ENCODE measurements at places on chromosomes 2 and 18.

DNA sequence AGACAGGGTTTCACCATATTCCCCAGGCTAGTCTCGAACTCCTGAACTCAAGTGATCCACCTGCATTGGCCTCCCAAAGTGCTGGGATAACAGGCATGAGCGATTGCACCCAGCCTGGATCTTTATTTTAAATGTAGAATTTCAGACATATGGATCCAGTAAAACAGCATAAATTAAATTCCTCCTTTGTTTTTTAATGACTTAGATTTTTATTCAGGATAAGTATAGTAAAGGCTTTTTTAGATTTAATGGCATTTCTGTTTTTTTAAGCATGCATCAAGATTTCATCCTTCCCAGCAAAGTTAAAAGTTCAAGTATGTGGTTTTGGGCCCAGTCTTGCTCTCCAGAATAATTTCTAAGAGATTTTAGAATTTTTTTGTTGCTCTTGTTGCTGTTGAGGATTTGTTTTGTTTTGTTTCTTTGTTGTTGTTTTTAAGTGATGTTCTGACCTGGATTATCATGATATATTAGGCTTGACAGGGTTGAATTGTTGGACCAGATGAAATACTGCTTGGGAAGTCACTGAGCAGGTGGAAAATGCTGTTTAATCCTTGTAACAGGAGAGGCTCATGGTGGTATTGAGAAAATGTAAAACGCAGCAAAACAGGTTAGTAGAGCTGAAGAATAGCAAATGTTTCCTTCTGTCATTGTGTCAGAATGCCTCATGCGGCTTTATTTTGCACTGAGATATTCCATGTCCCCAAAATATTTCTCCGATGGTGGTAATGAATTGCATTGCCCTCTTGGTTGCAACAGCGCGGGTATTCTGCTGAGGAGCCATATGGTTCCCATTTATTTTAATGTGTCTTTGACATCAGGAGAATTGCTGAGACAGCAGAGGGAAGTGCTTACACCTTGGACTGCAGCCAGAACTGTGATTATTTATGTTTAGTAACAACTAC, 147.9 kb downstream of the GALNT3 start:
- no peak for DNase-seq

- no peak for DNase-seq
These were observed 17.6 kb upstream of the DNER start for GRCh38 chr2:229731916-229732315.

DNA sequence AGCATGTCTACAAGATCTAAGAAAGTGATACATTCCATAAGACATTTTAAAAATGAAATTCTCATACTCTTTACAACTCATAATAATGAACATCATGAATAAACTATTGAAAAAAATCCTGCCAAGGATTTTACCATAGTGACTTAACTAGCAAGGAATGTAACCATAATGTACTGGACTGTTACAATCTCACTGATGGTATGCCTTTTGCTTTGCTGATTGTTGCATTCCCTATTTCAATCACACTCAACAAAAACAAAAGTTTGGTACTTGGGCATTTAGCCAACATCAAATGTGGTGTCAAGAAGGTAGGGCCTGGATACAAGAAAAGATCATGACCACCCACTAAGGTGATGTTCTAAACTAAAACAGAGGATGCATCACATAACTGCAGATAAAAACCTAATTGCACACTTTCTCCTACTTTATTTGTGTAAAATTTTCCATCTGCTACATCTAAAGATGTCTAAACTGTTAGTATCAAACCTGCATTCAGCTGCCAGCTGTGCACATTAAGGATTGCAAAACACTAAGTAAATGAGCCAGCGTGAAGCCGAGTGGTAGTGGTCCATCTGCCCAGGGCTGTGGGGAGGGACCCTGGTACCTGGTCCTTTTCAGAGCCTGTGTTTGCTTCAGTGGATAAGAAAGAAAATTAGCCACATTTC, 564.4 kb downstream of the ZEB2 start:
- no peak for DNase-seq

GRCh38 chr2:196277002-196277401, 105.6 kb upstream of the STK17B start:
- DNase-seq = no peak

DNA sequence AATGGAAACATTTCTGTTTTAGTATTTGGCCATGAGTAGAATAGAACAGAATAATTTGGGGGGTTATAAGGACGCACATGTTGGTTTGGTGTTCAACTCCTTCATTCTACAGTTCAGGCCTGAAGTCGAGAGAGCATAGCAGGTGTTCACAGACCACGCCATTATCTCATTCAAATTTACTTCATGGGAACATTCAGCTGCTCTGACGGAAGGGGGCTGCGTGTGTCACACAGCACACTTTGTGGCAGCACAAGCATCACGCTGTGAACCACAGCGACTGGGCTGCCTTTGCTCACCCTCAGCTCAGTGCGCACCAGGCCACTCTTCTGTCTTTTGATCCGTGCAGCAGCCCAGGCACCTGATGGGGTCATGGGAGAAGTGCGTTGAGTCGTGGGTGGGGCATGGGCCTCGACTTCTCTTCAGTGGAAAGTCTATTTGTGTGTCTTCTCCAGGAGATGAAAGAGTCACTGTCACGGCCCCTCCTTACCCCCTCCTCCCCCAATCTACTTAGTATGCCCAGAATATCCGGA, 348.6 kb upstream of the SALL3 start:
- no peak for DNase-seq

- no peak for DNase-seq
These were observed 483.0 kb upstream of the NRP2 start for GRCh38 chr2:205199165-205199850.

DNA sequence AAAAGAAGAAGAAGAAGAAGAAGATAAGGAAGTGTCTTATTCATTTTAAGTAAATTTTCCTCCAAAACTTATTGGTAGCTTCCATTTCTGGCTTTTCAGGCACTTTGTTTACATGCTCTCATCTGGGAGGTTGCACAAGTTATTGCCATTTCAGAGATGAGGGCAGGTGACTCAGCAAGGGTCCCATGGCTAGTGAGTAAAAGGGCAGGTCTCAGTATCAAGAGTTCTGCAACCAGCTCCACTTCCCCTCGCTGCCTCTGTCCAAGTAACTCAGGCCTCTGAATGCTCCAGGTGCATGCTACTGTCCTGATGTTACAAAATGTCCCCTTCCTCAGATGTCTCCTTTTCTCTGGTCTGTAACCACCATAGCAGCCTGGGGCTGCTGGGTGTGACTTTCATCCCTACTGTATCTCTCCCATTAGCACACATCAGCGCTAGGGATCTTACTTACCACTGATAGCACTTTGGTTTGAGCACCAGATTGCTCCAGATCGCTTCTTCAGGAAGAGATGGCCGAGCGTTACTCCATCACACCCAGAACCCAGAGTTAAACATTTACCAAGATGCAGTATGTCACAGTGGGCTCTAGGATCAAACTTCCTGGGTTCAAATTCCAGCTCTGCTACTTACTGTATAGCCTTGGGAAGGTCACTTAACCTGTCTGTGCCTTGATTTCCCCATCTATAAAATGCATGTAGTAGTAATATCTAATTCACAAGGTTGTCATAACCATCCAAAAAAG, 57.4 kb upstream of the LAPTM4A start:
- DNase-seq = no peak

DNA sequence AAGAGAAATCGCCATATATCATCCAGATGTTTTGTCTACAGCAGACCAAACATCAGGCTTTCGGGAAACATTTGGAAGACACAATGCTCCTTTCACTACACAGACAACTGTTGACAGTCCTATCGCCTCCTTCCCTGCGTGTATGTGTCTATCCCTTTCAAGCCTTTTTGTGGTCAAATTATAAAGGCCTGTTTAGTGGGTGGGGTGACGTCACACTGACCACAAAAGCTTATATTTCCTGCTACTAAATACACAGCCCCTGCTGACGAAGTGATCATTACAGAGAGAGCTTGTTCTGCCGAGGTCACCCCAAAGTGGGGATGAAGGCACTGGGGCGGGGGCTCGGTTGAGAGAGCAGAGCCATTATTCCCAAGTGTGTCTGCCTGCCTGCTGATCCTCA, 302.7 kb upstream of the TNP1 start:
- DNase-seq = no peak

DNA sequence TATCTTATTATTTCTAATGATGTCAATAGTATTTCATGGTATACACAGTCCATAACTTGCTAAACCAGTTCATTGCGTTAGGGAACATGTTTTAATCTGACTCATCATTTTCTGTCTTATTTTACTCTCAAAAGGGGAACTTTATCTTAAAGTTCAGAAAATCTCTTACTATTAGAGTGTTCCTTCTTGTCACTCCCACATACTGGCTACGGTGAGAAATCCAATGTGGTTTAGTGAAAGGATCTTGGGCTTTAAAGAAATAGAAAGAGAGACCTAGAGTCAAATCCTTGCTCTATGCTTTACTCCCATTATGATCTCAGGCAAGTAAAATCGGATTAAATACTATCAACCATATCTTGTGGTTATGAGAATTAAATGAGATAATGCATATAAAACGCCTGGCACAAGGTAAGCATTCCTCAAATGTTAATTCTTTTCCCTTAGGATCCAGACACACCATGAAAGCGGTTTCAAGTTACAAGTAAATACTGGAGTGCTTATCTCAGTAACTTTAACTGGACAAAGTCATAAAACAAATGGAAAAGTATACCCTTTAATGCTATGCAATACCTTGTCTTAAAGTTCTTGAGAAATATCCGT, 576.0 kb downstream of the ARHGAP15 start:
- no peak for DNase-seq

DNA sequence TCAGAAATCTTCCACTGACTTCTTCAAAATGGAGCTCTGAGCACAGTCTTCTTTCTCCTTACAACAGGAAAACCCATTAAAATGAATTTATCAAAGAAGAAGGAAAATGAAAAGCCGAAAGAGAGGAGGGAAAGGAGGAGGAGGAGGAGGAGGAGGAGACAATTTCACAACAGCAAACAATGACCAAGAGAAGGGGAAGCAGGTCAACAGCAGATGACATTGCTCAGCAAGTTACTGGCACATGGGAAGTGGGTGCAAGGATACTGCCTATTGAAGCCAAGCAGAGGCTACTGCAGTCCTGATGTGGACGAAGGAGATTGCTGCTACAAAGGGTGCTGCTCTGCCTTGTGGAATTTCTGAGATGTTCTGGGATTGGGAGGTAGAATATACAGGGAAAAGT, 268.2 kb upstream of the FBXO11 start:
- DNase-seq = no peak

DNA sequence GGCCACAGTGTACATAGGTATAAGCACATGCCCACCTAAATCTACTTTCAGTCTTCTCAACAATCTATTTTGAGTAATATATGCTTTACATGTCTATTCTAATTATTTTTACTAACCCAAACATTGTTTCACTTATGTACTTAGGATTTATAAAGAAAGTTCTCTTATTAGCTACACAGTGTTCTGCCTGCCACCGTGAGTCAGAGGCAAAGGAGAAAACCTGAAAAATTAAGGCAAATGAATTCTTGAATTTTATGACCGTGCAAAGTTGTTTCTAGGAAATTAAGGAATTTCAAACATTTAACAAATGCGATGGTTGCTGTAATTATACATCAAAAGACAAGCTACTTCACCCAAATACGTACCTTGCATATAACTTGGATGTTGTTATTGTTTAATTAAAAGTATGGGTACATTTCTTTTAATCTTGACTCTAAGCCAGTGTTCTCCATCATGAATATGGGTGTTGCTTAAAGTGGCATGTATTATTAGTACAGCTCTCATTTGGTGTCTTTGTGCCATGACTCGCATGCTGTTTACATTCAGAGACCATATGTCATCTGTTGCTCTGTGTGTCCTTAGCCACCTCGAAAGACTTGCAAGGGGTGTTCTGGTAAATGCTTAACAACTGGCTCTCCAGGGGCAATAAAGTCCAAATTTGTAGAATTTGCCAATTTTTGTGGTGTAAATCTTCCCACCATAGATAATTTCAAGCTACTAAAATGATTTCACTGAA, 154.3 kb upstream of the FN1 start:
- DNase-seq = no peak

DNA sequence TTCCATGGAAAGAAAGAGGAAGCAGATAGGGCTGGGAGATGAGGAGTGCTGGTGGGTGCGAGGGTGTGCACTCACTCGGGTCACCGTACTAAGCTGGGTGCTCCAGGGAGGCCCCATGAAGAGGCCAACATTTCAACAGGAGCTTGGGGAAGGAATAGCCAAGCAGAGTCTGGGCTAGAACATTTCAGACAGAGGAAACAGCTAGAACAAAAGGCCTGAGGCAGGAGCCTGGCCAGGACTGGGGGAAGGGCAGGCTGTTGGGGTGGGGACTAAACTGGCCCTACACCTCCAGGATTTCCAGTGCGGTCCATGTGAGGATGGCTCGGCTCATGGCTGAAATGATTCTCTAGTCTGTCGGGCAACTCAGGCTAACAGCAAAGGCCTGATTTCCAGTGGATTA, 90.8 kb downstream of the ZFP36L2 start:
- no peak for DNase-seq

DNA sequence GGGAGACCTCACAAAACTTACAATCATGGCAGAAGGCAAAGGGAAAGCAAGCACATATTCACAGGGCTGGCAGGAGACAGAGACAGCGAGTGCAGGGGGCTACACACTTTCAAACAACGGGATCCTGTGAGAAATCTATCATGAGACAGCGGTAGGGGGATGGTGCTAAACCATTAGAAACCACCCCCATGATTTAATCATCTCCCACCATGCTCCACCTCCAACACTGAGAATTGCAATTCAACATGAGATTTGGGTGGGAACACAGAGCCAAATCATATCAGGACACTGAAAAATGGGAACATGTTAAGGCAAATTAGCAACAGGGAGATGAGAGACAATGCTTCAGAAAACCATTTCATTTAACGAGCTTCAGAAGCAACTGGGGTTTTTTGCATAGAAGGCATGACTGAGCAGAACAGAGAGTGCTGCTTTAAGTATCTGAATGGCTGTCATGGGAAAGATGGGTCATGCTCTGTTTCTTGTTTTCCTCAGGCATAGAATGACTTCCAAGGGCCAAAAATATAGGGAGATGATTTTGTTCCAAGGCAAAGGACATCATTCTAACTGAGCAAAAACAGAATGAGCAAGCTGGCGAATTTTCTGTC, 100.8 kb upstream of the MAP2 start:
- no peak for DNase-seq

- DNase-seq = no peak
These were observed 118.7 kb upstream of the KCTD1 start for GRCh38 chr18:26667046-26667445.

GRCh38 chr18:58350526-58350925, 278.4 kb downstream of the ALPK2 start:
- no peak for DNase-seq

DNA sequence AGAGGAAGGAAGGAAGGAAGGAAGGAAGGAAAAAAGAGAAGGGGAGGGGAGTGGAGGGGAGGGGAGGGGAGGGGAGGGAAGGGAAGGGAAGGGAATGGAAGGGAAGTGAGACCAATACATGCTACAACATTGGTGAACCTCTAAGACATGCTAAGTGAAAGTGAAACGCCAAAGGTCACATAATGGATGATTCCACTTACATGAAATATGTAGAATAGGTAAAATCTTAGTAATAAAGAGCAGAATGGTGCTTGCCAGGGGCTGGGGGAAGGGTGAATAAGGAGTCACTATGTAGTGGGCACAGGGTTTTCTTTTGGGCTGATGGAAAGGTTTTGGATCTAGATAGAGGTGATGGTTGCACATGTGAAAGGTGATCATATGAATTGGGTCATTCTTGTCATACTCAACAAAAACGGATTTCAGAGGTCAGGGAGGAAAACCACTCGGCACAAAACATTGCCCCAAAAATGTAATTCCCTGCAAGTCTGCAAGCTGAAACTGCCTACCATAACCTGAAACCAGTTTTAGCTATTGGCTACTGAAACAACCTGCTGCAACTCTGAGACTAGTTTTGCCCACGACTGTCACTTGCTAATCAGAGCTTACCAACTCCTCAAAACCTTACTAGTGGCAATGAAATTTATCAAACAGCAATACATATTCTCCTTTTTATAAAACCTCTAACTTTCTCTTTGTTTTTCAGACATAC, 59.2 kb downstream of the CCDC141 start:
- DNase-seq = no peak
